NCI-H1092 (cell line): ENCODE measurements at places on chromosomes 12 and 14.
A peak's percentile ranks its signal among the peaks of the same experiment; 100 is the strongest.

DNA sequence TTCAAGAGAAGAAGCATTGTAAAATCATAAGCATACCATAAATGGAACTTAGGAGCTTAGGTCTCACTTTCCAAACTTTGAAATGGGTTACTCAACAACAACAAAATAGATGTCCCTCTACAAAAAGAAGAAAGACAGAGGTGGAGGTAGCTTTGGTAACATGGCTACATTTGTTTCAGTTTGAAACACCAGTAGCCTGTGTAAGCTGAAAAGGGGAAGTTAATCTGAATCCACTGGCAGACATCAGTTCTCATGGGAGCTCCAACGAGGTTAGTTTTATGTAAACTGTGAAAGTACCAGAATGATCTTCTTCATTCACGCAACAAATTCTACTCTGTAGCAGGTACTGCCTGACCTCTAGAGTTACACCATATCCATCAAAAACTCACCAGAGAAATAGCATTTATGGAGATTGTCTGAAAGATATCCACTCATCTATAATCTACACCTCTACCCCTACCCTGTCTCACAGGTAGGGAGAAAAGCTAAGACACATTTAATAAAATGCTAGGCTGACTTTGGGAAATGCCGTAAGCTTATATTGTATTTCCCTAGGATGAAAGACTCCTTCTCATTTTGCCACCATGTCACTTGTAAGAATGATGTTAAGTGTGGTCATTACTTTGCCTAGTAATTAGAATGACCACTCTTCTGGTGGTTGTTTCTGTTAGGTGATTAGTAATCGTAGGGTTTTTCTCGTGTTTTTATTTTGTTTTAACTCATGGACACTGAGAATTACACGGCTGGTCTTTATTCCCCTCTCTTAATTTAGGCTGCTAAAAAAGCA, 224.1 kb downstream of the ASCL1 start:
- DNase-seq: no peak

GRCh38 chr14:71711619-71712018, 220.6 kb upstream of the RGS6 start:
- DNase-seq: no peak

- no peak for DNase-seq
Measured at GRCh38 chr12:79870916-79871315, 64.0 kb downstream of the PPP1R12A start.

- no peak for DNase-seq
Measured at GRCh38 chr12:92784356-92784755, 81.6 kb downstream of the PLEKHG7 start.

DNA sequence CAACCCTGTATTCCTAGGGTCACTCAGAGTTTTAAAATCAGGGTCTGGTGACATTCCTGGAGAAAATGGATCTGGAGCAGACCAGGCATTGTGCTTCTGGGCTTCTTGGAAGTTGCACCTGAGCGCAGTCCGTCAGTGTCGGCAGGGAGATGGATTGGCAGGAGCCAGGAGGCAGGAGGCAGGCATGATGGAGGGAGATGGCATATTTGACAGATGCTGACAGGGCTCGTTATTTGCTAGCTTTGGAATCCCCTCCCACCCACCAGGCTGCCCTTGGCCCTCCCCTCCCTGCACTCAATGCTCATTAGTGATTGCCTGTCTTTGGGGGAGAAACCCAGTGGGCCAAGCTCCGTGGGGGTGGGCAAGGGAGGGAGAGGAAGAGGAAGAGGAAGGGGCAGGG, 4.7 kb downstream of the CISTR start:
- no peak for DNase-seq

DNA sequence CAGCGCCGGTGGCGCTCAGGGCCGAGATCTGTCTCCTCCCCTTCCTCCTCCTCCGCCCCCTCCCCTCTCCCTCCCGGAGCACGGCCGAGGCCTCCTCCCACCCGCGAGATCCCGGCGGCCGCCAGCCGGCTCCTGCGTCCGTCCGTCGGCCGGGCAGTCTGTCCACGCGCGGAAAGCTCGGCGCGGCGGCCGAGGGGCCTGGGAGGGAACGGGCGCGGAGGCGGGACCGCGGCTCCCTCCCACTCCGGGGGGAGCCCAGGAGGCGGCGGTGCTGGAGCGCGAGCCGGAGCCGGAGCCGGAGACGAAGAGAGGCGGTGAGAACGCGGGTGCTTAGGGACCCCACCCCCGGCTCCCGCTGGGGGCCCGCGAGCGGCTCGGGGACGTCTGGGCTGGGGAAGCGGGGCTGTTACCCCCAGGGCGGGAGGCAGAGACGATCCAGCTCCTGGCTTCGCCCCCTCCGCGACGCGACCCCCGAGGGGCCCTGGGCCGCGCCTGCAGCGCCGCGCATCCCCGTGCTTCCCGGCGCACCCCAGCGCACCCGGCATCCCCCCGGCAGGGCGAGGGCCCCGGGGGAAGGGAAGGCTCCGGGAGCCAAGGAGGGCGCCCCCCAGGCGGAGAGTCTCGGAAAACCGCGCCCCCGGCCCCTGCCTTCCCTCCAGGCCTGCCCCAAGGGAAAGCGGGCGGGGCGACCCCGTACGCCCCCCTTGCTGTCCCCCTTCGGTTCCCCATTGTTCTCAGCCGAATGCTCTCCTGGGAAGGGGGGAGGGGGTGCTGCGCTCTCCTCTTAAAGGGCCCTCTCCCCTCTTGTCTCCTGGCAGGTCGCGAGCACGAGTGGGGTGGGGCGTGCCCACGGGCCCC, at the start of gene DTX1:
Gene DTX1 (plus strand): TSS at position 100 of the 858 bp plus-strand sequence. CDS start 1,463 bp downstream, outside the sequence.
- peak; percentile 32 for DNase-seq

- DNase-seq: no peak
Measured at GRCh38 chr14:99822800-99823455, 29.7 kb downstream of the EML1 start.

DNA sequence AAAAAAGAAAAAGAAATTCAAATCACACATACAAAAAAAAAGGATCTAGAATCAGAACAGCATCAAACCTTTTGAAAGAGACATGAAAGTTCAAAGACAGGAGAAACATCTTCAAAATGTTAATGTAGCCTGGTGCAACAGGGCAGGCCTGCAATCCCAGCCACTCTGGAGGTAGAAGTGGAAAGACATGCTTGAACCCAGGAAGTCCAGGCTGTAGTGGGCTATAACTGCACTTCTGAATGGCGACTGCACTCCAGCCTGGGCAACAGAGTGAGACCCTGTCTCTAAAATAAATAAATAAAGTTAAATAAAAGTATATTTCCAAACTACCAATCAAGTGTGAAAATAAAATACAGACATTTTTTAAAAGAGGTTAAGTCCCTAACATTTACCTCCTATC, 18.7 kb upstream of the AP4S1 start:
- DNase-seq: no peak

DNA sequence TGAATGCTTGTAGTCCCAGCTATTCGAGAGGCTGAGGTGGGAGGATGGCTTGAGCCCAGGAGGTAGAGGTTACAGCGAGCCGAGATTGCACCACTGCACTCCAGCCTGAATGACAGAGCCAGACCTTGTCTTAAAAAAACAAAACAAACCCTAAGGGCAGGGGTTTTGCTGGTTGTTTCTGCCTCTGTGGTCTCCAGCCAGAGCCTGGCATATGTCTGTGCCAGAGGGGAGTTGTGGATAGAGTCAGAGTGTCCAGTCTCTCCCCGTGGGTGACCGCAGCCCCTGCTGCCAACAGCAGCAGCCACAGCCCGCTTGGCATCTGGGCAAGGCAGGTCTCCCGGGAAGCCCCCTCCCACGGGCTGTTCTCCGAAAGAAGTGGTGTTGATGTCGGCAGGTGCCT, 37.6 kb downstream of the MVK start:
- DNase-seq: no peak

- DNase-seq: no peak
Measured at GRCh38 chr12:40107803-40108620, 2.1 kb upstream of the SLC2A13 start.

- peak; percentile 65 for DNase-seq
Measured at GRCh38 chr14:93019367-93019843, 96.3 kb downstream of the ITPK1 start.

DNA sequence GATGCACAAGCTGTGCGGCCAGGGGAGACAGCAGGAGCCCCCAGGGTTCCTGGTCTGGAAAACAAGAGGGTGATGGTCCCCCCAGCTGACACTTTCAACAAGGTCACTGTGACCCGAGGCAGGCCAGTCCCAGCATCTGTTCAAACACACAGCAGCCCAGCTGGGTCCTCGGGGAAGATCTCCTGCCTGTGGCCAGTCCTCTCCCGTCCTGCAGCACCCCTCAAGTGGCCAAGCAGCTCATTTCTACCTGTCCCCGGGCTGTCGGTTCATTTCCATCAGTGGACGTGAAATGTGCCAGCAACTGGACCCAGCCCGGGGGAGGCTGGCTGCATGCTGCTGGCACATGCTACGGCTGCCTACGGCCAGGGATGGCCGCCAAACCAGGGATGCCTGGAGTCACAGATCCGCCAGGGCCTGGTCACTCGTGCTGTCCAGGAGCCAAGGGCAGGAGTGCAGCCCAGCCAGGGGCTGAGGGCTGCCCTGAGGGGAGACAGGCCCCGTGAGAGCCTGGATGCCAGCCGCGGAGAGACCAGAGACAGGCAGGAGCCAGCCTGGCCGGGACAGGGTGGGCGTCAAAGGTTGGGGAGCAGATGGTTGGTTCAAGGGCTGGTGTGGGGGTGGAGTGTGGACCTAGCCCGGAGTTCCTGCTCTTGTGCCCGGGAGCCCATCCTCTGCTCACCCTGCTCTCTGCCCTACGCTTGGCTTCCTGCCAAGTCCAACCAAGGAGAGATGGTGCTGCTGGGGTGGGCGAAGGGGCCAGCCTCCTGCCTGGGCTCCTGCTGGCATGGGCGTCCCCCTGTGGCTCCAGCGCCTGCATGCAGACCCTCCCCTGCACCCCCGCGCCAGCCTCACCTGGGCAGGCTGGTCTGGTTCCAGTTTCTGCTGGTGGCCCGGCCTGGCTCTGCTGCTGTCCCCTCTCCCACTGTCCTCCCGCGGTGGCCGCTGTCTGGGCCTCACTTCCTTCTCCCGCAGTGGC, 143.8 kb downstream of the ADGRD1 start:
- DNase-seq: peak; percentile 49

DNA sequence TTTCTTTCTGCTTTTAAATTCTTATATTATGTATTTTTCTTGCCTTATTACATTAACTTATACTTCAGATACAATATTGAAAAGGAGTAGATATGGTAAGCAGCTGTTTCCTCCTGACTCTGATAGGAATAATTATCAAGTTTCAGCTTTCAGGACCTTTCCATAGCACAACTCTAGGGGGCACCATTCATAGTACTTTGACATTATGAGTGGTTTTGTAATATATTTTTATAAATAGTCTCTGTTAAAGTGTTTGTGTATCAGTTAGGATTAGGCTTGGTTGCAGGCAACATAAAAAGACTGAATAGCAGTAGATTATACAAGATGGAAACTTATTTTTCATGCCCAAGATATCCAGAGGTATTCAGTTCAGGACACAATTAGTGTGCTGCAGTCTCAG, 27.9 kb upstream of the PARP11 start:
- no peak for DNase-seq

DNA sequence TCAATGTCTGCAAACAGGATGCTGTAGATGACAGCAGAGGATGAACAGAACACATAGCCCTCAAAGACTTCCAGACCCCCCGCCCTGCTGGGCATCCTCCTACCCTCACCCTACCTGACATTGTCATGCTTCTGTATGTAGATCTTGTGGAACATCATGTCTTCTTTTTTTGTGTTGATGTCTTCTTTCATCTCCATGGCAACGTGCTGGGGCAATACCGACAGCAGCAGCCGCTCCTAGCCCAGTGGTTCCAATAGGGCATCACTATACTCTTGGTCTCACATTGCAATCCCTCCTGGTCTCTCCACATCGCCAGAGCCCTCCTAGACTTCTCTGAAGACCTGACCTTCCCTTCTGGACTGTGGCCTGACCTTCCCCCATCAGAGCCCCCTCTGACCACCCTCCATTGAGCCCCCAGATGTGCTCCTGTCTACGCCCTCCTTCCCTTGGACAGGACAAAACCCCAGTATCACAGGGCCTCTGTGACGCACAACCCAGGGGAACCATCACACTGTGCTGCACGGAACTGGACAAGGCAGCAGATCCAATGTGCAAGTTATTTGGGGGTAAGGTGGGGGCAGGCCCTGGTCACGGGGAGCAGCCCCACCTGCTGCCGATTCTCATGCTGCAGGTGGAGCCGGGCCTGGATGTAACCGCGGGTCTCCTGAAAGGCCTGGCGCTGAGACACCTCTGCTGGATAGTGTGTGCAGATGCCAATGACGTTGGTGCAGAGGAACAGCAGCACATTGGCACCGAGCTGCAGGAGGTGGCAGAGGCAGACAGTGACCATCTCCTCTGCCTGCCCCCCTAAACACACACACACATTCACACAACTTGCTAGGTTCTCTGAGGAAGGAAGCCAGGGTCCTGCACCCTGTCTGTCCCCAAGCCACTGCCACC, 11.1 kb downstream of the ADCY6 start:
- DNase-seq: no peak

DNA sequence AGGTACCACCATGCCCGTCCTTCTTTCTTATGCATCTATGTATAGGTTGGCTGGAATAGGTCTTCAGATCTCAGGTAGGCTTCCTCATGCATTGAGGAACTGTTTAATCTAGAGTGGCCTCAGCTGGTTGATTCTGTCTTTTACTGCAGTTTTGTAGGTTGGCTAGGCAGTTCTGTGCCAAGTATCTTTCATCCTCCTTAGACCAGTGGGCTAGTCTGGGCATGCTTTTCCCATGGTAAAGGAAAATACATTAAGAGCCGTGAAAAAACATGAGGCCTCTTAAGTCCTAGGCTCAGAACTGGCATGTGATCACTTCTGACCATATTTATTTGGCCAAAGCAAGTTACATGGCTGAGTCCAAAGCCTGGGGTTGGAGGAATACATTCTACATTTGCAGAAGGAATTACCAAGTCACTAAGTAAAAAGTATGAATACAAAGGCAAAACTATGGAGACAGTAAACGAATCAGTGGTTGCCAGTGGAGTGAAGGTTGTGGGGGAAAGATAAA, 137.3 kb downstream of the WIF1 start:
- no peak for DNase-seq

DNA sequence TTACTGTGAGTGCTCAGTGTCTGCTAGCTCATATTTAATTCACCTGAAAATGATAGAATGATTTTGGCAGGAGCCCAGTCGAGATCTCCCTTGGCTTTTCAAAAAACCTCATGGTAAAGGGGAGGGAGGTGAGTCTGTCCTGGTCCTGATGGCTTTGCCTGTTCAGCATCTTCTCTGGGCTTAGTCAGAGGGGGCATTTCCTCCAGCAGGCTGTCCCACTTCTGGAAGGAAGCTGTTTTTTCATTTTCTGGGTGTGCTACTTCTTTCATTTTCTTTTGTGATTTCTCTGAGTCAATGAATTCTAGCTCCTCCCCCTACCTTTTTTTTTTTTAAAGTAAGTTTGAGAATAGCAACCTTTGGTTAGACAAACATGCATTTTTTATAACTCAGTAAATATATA, 58.8 kb downstream of the TMX1 start:
- DNase-seq: no peak

- DNase-seq: no peak
Measured at GRCh38 chr12:109952873-109953272, 43.3 kb downstream of the GIT2 start.
